ENCODE measurements at places on chromosomes 2 and 18. TPM values are rescaled to one million over a fixed set of nuclear protein-coding genes. Genes with fewer than 3 reads are reported as not detected.
A peak's percentile ranks its signal among the peaks of the same experiment; 100 is the strongest.

The SKA1 gene
- polyA plus RNA-seq = 1.8 TPM

The SMCHD1 gene
- polyA plus RNA-seq = 15.5 TPM

The SPP2 gene
- polyA plus RNA-seq = not detected

DNA sequence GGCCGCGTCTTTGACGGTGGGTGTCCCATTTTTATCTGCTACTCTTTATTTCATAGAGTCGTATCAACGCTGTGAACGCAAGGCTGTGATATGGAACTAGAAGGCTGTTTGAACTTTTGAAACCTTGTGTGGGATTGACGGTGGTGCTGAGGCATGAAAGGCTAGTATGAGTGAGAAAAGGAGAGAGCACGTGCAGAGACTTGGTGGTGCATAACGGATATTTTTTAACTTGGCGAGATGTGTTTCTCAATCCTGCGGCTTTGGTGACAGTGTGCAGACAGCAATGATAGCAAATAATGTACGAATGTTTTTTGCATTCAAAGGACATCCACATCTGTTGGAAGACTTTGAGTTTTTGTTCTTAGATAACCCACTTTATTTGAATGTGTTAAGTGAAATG, 6.2 kb downstream of the HES6 start:
- DNase-seq = no peak

GRCh38 chr2:46010223-46010924, 286.8 kb upstream of the EPAS1 start:
- DNase-seq = no peak

DNA sequence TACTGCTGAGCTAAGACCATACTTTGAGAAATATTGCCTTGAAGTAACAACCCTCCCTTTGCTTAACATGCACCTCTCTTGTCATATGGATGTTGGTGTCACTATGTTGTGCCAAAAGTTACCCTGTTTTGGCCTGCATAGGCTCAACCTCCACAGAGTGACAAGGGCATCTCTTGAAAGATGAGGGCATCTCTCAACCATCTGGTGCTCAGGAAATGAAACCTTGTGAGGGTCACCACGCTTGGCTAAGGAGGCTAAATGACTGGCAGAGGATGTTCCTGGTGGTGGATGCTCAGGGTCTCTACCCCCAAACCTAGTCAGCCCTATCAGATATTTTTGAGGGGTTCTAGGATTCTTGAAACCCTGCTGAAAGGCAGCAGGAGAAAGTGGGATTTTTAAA, 2.3 kb downstream of the LHCGR start:
- DNase-seq = no peak

DNA sequence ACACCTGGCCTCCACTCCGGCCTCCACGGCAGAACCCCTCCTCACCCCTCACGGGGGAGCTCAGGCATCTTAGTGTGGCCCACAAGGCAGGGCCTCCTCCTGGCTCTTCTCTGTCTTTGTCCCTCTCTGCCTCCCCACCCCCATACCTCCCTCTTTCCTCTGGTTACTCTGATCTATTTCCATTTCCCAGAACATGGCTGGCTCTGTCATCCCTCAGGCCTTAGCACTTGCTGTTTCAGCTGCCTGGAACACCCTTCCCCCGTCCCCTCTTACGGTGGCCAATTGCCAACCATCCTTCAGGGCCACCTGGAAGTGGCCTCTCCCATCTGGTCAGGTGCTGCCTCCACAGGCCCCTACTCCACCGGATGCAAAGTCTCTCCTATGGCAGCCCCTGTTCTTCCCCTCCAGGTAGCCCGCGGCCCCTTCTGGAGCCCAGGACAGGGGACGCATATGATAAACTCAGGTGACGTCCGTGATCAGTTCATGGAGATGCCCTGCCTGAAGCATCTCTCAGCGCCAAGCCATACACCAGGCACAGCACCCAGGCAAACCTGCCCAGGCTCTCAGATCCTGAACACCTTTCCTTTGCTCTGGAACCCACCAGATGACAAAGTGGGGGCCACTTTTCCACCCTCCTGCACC, 3.6 kb upstream of the ECEL1 start:
- DNase-seq = peak; percentile 43
